ENCODE measurements at places on chromosomes 13 and 19.

DNA sequence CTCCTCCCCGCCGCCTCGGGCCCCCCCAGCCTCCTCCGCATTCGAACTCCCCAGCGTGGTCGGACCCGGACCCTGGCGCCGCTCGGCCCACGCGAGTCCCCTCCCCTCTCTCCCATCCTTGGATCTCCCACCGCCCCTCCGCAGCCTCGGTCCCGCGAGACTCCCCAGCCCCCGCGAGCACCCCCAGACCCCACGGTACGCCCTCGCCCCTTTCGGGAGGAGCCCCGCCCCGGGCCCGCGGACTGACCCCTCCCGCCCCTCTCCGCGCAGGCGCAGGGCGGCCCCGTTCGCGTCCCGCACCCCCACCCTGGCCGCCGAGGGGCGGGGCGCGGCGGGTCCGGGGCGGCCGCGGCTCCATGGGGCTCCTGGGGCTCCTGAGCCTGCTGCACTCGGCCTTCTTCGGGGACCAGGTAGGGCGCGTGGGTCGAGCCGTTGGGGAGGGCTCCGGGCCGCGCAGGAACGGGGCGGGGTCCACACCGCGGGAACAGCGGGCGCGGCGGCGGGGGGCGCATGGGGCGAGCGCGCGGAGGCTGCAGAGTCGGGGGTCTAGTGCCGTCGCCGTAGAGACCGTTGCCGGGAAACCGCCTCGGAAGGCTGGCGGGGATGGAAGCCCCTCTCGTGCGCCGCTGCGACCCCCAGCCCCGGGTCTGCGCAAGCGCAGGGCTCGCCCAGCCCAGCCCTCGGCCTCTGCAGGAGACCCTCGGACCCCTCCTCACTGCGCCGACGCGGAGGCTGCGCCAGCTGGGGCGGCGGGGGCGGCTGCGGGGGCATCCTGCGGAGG, 3.8 kb upstream of the APC2 start:
- DNase-seq, result no peak

- DNase-seq, result no peak
Measured at GRCh38 chr19:33472691-33473652, 48.6 kb downstream of the PEPD start.

- peak; percentile 1 for DNase-seq
Measured at GRCh38 chr13:109968876-109969577, 182.6 kb upstream of the IRS2 start.

DNA sequence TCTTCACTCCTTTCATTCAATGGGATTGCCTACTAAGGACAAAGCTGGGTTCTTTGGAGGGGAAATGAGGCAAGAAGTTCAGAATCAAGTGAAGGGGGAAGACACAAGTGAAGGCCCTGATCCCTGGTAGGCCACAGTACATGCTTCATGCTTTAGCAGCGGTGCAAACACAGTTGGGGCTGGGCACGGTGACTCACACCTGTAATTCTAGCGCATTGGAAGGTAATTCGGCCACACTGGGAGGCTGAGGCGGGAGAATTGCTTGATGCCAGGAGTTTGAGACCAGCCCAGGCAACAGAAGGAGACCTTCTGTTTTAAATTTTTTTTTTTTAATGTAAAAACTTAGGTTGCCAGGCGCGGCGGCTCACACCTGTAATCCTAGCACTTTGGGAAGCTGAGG, 23.4 kb upstream of the GATAD2A start:
- no peak for DNase-seq

- no peak for DNase-seq
Measured at GRCh38 chr19:41384351-41384750, 8.0 kb downstream of the TMEM91 start.

DNA sequence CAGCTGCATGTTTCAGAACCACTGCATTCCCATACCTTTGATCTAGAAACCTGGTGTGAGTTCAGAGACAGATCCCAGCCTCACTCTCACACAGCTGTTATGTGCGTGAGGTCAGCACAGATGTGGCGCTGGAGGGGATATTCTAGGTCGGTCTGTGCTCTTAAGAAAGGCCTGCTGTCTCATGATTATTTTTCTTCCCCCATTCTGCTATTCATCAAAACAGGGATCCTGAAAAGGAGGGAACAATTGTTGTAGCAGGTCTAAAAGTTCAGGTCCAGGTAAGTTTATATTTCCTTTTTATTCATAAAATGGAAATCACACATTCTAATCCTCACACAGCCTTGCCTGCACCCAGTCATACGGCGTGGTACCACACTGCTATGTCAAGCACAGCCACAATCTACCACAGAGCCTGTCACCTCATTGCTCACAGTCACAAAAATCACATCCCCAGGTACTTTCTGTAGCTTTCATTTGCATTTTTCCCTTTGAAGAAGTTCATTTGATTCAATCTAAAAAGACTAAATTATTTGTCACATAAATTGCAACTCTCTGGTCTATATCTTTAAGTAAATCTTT, 867 bp downstream of the ZNF546 start:
- no peak for DNase-seq

DNA sequence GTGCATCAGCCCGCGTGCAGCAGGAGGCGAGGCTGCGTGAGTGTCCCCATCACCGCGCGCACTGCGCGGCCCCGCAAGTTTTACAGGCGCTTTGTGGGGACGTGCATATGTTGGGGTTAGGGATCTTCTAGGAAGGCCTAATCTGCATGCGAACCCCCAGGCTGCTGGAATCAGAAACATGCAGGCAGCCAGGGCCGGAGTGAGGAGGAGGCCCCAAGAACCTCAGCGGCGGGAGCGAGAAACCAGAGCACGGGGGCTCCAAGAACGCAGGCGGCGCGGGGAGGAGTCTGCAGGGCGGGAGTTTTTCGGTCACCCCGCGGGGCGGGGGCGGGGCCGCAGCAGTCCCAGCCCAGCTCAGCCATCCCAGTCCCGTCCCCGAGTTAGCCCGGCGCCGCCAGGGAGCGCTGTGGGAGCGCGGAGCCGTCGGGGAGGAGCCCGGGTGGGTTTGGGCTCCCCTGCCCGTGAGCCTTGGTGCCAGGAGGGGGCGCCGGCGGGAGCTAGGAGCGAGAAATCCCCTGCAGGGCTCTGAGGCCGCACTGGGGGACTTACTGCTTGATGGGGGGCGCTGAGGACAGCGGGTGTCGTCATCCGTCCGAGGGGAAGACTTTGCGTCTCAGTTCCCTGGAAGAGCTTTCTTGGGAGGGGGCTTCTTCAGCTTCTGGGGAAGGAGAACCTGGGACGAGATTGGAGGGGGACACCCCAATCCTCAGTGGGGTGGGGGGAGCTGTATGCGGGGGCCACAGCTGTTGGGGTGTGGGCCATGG, 933 bp upstream of the NRTN start:
- peak; percentile 87 for DNase-seq

GRCh38 chr19:40279120-40279551, 6.0 kb downstream of the AKT2 start:
- DNase-seq, result no peak

DNA sequence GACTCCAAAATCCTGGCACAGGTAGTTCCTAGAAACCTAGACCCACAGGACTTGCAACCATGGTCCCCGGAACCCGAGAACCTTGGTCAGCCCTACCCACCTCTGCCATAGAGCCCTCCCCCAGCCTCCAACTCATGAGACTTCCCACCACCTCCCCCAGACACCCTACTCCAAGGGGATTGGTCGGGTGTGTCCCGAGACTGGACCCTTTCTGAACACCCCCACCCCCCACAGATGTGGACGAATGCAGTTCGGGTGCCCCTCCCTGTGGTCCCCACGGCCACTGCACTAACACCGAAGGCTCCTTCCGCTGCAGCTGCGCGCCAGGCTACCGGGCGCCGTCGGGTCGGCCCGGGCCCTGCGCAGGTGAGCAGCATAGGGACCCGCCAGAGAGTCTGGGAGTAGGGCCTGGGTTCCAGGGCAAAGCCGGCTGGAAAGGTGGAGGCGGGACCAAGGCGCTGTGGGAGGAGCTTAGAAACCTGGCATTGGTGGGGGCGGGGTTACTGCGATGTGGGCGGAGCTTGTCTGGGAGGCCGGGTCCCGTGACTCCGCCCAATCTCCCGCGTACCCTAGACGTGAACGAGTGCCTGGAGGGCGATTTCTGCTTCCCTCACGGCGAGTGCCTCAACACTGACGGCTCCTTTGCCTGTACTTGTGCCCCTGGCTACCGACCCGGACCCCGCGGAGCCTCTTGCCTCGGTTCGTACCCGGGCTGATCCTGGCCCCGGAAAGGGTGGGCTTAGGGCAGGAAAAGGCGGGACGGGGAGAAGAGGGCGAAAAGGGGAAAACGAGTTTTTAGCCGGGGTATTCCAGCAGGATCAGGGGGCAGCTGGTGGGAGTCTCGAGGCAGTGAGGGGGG, 11.9 kb downstream of the LTBP4 start:
- peak; percentile 60 for DNase-seq

DNA sequence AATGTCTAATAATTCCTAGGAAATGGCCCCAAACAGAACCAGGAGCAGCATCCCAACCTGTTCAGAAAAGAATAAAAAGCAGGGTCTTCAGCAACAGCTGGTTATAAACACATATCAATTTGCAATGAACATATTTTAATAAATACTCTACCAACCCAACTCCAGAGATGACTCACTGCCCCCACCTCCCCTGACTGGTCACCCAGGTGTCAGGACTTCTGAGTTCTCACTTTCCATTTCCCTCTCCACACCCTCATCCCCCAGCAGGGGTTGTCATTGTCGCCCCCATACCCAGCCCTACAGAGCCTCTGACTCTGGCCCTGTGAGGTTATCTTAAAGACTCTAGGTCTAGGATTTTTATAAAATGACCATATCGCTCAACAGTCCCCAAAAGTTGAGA, 6.9 kb downstream of the SERPINE3 start:
- DNase-seq, result no peak

Measured in inflammatory macrophage (primary cell).